ENCODE measurements at places on chromosomes 2 and 18. TPM values are rescaled to one million over a fixed set of nuclear protein-coding genes. Genes with fewer than 3 reads are reported as not detected.

SNED1 gene
- 7.3 TPM for total RNA-seq

FNDC4 gene
- total RNA-seq = 0.21 TPM

SFTPB gene
- total RNA-seq = 4.9 TPM

DNA sequence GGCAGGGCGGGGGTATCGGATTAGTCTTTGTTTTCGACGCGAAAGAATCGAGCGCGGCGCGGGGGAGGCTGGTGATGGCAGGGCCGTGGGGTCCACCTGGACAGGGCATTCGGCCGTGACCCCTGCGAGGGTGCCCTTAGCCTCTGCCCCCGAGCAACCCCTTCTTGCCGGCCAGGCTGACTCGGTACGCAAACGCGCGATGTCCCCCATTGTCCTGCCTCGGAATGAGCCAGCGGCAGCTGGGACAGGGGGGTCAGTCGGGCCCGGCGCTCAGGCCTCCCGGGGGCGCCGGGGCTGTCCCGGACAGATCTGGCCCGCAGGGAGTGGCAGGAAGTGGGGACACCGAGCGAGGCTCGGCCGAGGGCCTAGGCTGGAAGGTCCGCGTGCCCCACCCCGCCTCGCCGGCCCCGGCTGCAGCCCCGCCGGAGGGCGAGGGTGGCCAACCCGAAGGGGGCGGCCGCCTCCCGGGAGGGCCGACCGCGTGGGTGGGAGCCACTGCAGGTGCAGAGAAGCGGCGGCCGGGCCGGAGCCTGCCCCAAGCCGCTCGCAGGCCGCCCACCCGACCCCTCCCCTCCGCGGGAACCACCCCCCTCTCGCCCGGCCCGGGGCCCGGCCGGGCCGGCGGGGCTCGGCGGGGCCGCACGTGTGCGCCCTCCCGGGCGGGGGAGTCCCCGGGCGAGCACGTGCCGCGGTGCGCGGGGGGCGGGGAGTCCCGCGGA, at the start of gene TET3:
TSS of gene TET3 (plus strand) at position 708 of the 719 bp plus-strand sequence. CDS start 1,494 bp downstream, outside the sequence.
- DNase-seq = no peak

DNA sequence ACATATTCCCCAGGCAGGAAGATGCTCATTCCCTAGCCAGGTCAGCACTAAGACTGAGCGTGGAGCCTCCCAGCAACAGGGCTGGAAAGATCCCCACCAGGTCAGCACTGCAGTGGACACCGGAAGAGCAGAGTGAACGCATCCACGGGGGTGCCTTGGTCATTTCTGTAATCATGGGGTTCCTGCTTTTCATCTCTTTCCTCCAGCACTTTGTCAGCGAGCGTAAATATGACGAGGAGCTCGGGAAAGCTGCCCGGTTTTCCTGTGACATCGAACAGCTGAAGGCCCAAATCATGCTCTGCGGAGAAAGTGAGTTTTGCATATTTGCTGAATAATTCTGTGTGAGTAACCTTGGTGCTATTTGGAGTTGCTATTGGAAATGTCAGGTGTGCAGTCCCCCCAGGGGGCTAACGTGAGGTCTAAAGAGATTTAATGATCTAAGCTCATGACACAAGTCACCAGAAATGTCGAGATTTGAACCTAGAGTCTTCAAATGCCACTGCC, 40.1 kb downstream of the KCTD18 start:
- no peak for DNase-seq

GRCh38 chr2:127818794-127819425, 7.9 kb upstream of the WDR33 start:
- DNase-seq = no peak

- DNase-seq = no peak
Observed at GRCh38 chr2:49241991-49242390, 87.7 kb upstream of the FSHR start.

DNA sequence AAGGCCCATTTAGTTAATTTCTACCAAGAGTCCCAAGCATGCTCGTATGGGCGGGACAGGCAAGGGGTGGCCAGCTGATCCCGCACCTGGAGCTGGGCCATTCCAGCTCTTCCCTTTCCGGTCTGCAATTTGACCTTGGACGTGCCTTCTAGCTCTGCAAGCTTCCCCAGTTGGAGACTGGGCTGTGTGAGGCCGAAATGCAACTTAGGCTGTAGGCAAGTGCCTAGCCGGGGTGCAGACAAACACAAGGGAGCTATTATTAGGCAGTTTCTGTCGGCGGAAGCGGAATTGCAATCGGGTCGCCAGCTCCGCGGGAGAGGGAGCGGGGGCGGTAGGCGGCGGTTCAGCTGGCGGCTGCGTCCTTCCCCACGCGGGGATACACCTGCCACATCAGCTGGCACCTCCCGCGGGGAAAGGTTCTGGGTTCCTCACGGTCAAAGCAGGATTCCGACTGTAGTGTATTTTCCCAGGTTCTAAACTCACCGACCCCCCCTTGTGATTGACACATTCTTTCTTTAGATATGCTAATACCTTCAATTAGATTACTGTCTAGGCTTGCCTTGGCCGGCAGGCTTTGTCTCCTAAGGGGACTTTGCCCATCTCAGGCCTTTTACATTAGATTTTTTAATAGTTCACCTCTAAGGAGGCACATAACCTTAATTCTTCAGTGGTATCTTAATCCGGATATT, 17.1 kb upstream of the ZNF532 start:
- no peak for DNase-seq

DNA sequence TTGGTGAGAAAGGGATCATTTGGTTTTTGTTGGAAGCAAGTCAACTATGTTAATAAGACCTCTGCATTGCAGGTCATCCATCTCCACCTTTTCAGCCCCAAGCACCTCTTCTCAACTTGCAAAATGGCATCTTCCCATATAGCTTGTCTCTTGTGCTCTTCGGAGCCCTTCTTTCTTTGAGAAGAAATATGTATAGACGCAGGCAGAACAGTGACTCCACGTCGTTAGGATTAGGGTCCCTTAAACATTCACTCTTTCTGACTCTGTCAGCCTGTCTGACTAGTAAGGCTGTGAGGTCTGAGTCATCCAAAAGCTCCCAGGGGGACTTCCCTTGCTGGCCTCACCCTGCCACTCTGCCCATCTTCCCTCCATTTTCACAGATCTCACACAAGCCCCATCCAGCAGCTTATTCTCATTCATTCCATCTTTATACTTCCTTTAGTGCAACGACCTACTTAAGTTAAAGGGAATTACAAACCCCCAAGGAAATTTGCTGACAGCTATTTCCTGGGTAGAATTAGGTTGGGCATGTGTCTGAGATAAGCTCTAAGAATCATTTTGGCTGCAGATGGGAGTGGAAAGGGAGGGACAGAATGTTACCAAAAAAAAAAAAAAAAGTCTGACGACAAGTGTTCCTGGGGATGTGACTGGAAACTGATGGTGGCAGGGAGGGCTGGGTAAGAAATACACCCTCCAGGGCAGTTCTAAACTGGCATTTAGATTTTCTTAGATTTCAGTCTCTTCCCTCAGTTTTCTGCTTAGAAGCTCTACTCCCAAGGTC, 37.7 kb upstream of the MEX3C start:
- DNase-seq = no peak

DNA sequence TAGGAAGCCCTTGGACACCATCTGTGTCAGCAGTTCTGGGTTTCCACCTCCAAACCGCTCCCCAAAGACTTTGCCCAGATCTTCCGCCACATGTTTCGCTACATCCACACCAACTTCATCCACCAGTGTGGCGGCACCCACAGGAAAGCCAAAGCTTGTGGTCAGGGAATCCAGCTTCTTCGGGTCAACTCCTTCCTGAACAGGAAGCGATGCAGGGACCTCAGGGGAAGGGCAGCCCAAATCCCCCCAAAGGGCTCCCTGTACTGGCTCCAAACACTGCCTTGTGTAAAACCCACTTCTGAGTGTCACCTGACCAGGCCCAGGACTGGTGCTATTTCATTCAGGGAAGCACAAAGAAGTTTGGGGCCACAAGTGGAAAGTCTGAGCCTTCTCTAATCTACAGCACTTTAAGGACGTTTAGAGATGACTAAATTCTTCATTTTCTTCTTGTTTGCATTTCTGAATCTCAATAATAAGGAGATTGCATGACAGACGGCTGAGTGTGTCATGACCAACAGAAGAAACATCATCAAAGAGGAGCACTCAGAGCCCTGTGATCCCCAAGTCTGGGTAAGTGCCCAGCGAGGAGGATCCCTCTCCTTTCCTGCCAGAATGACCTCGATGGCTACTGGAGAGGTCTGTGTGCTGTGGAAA, 20.8 kb downstream of the GAREM2 start:
- no peak for DNase-seq

DNA sequence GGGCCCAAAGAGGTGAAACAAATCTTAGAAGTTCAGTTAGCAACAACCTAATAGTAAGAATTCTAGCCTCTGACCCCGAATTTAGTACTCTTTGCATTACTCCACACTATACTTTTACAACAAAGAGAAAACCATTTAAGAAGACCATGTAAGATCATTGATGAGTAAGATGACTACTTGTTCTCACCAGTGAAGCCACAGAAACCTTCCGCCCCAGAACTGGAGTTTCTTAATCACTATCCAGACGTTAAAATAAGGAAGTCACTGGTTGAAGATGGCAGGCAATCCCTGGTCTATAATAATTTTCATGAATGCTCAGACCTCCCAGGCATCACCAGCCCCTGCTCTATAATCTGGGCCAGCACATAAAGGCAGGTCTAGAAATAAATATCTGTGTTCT, 95.0 kb downstream of the TMEM163 start:
- peak; percentile 83 for DNase-seq

DNA sequence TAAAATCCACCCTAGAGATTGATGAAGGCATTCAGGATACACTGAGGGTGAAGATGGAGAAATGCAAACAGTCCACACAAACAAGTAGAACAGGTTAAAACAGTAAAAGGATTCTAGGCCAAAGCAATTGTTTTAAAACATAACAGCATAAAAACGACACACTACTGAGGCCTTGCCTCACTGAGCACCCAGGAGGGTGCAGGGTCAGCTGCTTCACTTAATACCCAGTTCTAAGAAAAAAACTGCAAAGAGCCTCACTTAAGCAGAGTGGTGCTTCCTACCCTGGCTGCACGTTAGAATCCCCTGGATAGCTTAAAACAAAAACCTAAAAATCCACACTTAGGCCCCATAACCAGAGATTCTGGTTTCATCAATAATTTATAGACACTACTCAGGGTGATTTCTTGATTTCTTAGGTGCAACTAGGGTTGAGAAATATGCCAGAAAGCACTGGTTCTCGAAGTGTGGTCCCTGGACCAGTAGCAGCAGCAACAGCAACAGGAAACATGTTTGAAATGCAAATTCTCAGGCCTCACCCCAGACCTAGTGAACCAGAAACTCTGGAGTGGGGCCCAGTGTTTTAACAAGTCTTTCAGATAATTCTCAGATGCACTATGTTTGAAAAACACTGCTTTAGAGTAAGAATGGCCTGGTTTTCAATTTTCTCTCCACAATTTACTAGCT, 279.1 kb downstream of the ZEB2 start:
- peak; percentile 74 for DNase-seq

DNA sequence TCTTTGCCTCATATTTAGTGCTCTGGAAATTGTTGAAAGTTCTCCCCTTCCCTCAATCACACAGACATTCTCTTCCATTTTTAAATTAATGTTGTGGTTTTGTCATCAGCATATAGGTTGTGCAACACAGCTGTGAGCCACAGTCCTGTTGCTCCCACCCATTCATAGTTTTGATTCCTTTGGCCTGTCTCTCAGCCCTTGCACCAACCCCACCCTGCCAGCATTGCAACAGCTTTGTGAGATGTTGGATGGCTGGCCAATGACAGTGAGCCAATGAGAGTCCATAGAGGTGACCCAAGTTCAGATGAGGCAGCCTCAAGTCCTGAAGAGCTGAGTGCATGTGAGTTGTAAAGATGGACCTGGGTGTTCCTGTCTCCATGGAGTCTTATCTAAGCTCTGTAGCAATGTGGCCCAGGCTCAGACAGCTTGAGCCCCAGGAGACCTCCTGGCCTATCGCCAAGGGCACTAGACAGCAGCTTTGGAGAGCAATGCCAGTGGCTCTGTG, 775.5 kb downstream of the RNF144A start:
- DNase-seq = no peak

DNA sequence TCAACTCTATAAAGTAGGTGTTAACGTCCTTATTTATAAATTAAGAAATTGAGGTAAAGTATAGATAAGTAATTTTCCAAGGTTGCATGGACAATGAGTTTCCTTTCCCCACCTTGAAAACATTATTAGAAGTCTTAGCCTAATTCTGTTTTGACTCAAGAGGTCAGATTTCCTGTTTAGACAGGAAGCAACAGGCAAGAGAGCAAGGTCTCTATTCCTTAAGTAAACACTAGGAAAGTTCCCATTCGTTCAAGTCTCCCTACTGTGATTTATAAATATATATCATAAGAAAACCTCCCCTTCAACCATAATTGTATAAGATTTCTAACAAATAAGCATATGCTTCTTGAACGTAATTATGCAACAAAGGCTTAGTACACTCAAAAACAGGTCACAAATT, 40.3 kb downstream of the CLASP1 start:
- no peak for DNase-seq

DNA sequence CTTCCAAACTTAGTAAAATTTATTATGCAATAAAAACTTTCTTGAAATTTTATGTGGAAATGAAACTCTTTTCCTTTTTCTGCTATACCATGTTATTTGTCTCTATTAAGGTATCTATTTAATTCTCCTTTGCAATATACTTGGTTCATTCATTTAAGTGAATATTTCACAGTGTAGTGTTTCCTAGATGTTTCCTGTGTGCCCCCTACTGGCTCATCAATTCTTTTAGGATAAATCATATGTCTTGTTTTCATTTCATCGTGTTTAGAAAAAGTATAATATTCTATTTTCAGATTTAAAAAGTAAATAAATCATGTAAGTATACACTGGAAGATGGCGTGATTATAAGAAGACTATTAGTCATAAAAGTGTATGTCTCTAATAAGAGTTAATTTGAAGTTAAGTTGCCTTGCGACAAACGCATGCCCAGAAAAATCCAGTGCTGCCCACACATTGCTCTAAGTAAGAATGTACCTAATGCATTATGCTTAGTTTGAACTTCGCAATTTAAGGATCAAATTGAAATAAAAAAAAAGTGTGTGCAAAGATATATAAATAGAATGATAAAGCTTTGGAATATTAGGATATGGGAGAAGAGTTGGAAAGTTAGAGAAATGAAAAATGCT, 525.4 kb downstream of the KCNJ3 start:
- DNase-seq = no peak

- DNase-seq = no peak
Observed at GRCh38 chr2:50929661-50930060, 102.3 kb downstream of the NRXN1 start.

DNA sequence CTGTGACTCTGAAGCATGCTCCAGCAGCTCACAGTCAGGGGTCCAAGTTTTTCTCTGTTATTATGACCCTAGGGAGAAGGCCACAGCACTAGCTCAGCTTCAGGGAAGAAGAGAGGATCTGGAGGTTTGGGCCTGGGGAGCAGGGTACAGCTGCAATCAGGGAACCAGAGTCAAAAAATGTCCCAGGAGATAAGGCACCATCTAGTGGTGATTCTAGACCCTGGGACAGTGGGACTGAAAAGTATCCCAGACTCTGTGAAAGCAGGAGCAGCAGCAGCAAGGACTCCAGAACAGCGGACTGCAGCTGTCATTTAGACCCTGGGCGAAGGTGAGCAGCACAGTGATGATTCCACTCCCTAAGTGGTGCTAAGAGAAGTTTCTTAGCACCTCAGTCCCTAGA, 278.4 kb upstream of the DDX18 start:
- DNase-seq = no peak

- DNase-seq = no peak
Observed at GRCh38 chr2:46557788-46558187, 78.4 kb downstream of the TMEM247 start.

GRCh38 chr2:207497596-207497995, 32.2 kb upstream of the CREB1 start:
- DNase-seq = no peak
